Activated naive CD4-positive, alpha-beta T cell treated with anti-CD3 and anti-CD28 coated beads for 36 hours (primary cell): ENCODE measurements at places on chromosomes 6 and 20. TPM values are rescaled to one million over a fixed set of nuclear protein-coding genes. Genes with fewer than 3 reads are reported as not detected.

DNA sequence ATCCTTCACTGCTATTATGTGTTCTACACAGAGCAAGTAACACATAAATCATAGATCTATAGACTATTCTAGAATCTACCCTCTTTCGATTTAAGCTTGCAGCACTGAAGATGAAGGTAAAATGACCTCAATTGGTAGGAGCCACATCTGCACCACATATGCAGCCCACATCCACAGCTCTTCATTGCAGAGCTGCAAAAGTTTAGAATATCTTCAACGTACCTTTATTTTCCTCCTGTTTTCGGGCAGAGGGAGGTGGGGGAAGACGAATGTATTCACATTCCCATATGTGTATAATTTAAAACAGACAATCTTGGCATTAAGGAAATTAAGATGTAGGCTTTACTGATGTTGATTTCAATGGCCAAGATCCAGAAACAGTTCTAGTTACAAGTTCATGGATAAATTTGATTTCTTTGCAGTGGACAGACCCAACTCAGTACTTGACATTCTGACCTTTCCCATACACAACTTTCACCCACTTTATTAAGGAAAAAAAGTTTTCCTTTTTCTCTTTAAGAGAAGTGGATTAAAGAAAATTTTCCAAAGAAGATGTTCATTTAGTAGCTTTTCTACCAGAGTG, 14.0 kb downstream of the EPB41L2 start:
- H3K27ac ChIP-seq = no peak overlapping the region
- H3K4me1 ChIP-seq = no peaks in the 10 kb centered on the region
- DNase-seq = no peak

GRCh38 chr6:82458147-82458546, 94.5 kb downstream of the TPBG start:
- H3K36me3 ChIP-seq = no peaks in the 10 kb centered on the region
- no peaks in the 10 kb centered on the region for H3K4me1 ChIP-seq
- H3K27me3 ChIP-seq = no peaks in the 10 kb centered on the region
- H3K27ac ChIP-seq = no peak overlapping the region

DNA sequence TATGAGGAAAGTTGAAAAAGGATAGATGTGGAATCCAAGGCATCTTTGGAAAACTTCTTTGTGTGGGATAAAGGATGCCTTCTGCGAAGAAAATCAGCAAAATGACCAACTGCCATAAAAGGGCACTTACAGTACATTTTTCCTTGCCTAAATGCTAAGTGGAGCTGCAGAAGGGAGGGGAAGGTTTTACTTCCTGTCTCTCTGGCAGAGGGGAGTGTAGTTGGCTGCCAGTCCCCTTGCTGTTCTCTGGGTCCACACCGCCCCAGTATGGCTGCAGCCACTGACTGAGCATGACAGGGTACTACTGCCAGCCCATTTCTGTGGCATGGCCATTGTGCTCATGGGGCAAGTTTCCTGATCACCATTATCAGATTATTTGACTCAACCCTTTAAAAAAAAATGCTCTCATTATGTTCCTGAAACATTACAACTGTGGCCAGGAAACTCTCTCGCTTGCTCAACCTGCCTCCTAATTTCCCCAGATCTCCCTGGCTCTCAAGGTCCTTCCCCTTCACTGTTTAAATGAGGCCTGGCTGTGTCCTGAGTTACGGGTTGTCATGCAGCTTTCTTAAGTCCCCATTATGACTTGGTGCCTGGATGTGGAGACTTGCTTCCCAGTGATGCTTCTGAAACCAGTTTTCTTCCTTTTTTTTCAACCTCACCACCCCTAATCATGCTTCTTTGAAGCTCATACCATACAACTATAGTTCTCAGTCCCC, 34.5 kb upstream of the FAM184A start:
- H3K4me3 ChIP-seq = no peak overlapping the region
- no peaks in the 10 kb centered on the region for H3K36me3 ChIP-seq
- no peaks in the 10 kb centered on the region for H3K27me3 ChIP-seq
- no peak for DNase-seq
- no peak overlapping the region for H3K27ac ChIP-seq

Gene IL17A
- total RNA-seq = not detected

GRCh38 chr6:25248123-25248522, 31.1 kb upstream of the CARMIL1 start:
- no peaks in the 10 kb centered on the region for H3K36me3 ChIP-seq
- no peak overlapping the region for H3K27ac ChIP-seq
- no peak overlapping the region for H3K4me3 ChIP-seq
- H3K27me3 ChIP-seq = peaks cover 6% of the 10 kb centered on the region
- peaks cover 12% of the 10 kb centered on the region for H3K4me1 ChIP-seq

Gene TRIM40
- not detected for total RNA-seq

DNA sequence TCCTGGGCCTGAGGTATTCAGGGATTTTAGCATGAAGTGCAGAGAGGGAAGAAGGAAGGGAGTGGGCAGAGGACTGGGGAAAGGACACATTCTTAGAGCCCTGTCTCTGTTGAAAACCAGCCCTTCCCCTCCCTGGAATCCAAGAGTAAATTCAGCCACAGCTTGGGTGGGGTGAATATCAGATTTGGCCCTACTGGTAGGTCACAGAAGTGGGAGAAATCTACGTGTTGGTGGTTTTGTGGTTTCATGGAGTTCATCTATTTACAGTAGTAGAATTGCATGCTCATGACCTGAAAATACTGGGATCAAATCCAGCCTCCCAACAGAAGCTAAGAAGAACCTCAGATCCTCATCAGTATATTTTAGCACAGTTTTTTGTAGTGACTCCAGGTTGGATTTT, 404.4 kb downstream of the BMP2 start:
- DNase-seq = no peak
- H3K36me3 ChIP-seq = no peaks in the 10 kb centered on the region
- H3K27me3 ChIP-seq = no peaks in the 10 kb centered on the region
- no peak overlapping the region for H3K4me3 ChIP-seq
- H3K27ac ChIP-seq = no peak overlapping the region
- H3K4me1 ChIP-seq = no peaks in the 10 kb centered on the region

DNA sequence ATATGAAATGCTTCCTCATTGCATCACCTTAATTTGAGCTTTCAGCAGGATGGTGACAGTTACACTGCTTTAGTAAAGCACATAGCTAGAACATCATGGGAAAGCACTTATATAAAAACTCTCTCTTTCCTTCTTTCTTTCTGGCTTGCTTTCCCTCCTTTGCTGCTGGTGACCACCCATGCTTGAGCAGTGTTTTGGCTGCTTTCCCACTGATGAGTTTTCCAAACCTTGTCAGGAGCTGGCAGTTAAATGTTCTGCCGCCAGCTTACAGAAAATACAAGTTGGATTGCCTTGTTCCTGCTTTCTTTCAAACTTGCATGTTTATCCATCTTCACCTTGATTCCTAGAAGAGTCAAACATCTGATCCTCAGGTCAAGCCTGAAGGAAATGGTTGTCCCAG, 323.9 kb downstream of the FOXA2 start:
- no peaks in the 10 kb centered on the region for H3K27me3 ChIP-seq
- H3K36me3 ChIP-seq = no peaks in the 10 kb centered on the region
- H3K27ac ChIP-seq = no peak overlapping the region
- H3K4me1 ChIP-seq = no peaks in the 10 kb centered on the region

- H3K36me3 ChIP-seq = no peaks in the 10 kb centered on the region
- no peaks in the 10 kb centered on the region for H3K4me1 ChIP-seq
- no peak overlapping the region for H3K27ac ChIP-seq
These were observed 226.8 kb upstream of the PDE10A start for GRCh38 chr6:165889636-165890403.

Gene GPR6
- not detected for total RNA-seq

Gene ADGRB3
- not detected for total RNA-seq
